ENCODE measurements at places on chromosomes 5 and 9.

GRCh38 chr5:154309371-154309745, 118.8 kb downstream of the GALNT10 start:
- no peak for DNase-seq

- no peak for DNase-seq
Measured at GRCh38 chr5:178430186-178431062, 159.8 kb downstream of the COL23A1 start.

GRCh38 chr9:101072259-101072658, 43.7 kb downstream of the PLPPR1 start:
- DNase-seq = no peak

DNA sequence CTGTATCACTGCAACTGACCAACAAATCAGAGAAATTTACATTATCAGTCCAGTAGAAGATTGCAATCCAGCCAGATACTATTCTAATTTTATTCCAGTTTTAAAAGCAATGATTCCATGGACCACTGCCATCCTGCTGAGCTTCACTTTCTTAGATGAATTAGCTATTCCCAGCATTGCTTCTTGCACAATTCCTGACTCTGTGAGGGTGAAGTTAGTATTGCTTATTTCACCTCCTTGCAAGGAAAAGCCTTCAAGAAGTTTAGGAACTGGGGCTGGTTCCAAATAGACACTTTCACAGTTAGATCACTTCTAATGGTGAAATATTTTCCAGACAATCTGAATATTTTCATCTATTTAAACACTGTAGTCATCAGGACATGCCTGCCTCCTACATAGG, 338.6 kb upstream of the TNC start:
- no peak for DNase-seq

- DNase-seq = no peak
Measured at GRCh38 chr5:174872271-174872670, 147.9 kb downstream of the MSX2 start.

- DNase-seq = no peak
Measured at GRCh38 chr9:88954066-88954465, 37.2 kb upstream of the S1PR3 start.

DNA sequence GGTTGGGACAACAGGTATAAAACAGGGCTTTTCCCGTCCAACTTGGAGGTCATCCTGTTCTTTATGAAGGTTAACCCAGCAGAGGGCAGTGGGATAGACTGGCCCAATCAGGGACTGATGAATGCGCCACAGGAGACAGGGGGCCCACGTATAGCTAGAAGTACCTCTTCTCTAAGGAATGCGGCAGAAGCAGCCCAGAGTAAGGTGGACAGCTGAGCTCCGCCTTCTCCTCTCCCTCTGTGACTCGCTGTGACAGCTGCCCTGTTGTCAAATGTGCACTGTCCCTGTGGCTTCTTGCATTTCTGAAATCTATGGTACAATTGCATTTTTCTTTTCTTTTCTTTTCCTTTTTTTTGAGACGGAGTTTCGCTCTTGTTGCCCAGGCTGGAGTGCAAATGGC, 306.6 kb downstream of the FBXL7 start:
- DNase-seq = no peak

GRCh38 chr9:136651860-136652259, 10.9 kb upstream of the EGFL7 start:
- DNase-seq = no peak

DNA sequence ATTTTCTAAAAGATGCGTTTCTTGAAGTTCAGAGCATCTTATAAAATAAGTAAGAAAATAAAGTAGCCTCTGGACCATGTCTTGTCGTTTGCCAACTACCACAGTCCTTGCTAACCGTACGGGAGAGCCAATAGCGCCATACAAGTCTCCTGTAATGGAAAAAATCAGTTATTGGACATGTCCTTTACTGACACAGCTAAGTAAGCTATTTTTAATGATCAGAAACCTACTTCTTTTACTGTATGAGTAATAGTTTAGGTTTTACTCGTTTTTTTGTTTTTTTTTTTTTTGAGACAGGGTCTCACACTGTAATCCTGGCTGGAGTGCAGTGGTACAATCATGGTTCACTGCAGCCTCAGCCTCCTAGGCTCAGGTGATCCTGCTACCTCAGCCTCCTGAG, 37.7 kb upstream of the RAPGEF6 start:
- DNase-seq = no peak

DNA sequence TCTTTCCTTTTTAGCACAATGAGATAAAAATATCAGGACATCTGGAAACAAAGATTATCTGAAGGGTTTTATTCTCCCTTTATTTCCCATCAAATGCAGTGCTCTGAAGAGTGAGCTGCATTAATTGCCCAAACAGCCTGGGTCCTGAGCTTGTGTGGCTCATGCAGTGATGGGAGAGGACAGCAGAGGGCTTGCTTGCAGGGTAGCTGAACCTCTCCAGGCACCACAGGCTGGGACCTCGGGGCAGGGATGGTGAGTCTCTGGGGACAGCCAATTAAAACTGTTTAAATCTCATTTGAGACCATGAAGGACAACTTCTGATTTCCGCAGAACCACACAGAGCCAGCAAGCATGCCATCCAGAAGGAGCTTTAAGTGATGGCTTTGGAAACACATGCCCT, 71.2 kb downstream of the PLAC8L1 start:
- no peak for DNase-seq

DNA sequence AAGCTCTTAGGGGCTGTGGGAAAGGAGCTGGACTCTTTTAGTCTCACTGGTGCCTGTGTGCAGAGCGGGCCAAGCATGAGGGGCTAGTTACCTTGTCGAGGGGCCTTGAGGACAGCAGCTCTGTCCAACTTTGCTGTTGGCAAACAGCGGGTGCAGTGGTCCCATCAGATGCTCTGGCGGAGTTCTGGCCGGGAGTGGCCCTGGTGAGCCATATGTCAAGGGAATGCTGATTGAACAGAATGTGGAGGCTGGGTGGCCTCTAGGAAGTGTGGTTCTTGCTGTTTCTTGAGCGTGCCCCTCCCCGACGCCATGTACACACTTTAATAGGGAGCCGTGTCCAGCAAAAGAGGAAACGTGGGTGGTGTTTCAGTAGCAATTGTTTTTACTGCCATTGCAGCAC, 3.6 kb upstream of the ADAMTS2 start:
- DNase-seq = no peak

GRCh38 chr9:68895741-68896478, 118.0 kb downstream of the PRKACG start:
- no peak for DNase-seq

DNA sequence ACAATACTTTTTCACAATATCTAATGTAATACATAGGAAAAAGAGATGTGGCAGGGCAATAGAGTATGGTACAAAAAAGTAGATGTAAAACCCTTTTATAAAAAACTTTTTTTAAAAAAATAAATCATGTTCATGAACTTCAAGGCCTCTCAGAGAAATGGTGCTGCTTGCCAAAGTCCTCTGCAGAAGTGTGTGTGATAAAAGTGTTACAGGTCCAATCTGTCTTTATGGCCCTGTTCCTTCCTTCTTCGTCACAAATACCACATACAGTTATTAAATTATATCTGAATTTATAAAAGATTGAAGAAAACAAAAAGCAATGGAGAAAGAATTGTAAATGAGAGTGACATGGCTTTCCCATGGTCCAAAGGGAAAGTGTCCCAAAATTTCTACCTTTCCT, 21.7 kb upstream of the CCNH start:
- DNase-seq = no peak

- DNase-seq = no peak
Measured at GRCh38 chr9:76655971-76656370, 108.3 kb upstream of the PCA3 start.

GRCh38 chr9:84804951-84805694, 135.6 kb downstream of the NTRK2 start:
- no peak for DNase-seq

- no peak for DNase-seq
Measured at GRCh38 chr9:14261616-14262015, 52.3 kb downstream of the NFIB start.

DNA sequence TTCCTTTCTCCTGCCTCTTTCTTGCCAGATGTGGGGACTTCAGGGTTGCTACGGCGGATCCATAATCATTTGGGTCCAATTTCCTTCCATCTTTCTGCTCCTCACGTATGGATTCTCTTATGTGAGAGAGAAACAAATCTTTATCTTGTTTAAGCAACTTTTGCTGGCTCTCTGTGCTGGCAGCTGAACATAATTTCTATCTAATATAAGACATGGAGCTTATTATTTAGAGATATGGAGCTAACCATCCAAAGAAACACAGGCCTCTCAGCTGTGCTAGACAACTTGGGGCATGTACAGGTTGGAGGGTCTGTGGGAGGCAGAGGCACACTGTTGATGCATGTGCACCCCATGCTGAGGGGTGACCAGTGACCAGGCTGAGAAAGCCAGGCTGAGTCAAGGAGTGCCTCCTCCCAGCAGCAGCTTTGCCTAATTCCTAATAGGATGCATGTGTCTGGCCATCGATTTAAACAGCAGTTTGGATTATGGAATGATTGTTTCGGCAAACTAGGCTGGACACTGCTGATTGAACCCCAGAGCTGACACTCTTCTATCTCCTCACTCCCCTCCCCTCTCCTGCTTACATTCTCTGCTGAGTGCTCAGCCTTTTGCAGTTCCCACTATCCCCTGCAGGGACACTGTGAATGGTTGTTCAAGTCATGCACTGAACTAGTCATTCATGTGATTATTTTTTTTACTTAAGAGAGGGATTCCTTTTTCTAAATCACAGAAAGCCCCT, 195.8 kb downstream of the ERCC6L2 start:
- no peak for DNase-seq

DNA sequence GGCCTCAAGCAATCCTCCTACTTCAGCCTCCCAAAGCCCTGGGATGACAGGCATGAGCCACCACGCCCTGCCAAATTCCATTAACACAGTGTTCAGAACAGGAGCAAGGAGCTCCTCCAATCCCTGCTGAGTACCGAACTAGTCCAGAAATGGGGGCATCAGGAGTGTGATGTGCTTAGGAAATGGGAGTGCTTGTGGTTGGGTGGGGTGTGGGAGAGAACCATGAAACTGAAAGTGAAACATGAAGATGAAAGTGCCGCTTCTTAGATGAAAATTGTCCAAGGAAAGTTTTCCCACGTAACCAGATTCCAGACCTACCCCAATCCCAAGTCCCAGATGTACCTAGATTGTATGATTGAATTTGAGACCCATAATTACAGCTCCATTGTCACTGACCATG, 16.7 kb upstream of the ZNF131 start:
- no peak for DNase-seq

- DNase-seq = no peak
Measured at GRCh38 chr5:181181650-181182565, 23.1 kb downstream of the TRIM7 start.

- DNase-seq = no peak
Measured at GRCh38 chr9:94785215-94786169, 59.0 kb downstream of the AOPEP start.

GRCh38 chr5:53373451-53374158, 106.8 kb upstream of the FST start:
- no peak for DNase-seq

GRCh38 chr5:126199467-126199866, 223.7 kb upstream of the GRAMD2B start:
- DNase-seq = no peak

DNA sequence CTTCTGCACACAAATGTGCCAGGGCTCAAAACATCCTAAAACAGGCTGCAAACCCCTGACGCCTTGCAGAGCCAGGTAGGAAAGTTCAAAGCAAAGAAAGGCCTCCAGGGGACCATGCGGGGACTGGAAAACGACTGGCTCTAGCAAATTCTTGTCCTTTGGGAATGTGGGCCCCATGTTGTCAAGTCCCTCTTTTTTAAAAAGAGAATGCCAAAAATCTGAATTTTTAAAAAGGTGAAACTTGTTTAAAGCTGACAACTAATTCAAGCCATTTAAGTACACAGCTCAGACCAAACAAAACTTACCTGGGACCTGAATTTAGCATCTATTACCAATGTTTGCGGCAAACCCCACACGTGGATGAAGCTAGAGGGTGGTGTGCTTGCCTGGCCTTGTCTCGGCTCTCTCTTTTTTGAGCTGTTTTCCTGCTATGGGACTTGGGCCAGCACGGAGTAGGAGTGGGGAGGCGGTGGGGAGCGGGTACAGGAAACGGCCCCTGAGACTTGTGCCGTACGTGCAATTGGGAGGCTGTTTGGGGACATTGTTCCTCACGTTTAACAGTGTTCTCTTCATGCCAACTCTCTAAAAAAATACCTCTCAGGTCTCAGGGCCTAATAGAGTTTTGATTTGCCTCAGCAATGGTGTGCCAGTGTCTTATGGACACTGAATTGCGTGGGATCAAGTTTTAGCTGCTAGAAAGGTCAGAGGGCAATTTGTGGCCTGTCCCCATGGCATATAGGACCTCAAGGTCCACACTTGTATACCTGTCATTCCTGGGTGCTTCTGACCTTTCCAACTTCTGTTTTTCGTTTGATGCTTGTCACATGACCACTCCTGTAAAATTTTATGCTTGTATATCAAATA, 15.1 kb upstream of the PHF19 start:
- DNase-seq = no peak

- DNase-seq = no peak
Measured at GRCh38 chr5:1888541-1889251, 6.0 kb upstream of the IRX4 start.

GRCh38 chr5:177450667-177451424, 4.2 kb downstream of the PRR7 start:
- DNase-seq = no peak

DNA sequence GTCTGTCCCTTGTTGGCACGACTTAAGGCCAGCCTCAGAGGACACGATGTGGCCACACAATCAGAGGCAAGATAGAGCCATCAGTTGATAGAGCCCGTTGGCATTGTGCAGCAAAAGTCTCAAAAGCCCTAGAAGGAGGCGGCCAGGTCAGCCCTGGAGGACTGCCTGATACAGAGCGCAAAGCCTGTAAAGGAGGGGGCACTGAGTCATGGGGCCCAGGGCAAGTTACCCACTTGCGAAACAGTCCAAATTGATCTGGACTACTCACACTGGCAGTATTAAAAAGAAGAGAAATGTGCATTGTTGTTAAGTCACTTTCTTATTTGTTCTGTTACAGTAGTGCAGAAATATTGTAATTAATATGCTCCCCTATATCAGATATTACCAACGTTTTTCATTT, 51.5 kb downstream of the KLF9 start:
- DNase-seq = no peak

DNA sequence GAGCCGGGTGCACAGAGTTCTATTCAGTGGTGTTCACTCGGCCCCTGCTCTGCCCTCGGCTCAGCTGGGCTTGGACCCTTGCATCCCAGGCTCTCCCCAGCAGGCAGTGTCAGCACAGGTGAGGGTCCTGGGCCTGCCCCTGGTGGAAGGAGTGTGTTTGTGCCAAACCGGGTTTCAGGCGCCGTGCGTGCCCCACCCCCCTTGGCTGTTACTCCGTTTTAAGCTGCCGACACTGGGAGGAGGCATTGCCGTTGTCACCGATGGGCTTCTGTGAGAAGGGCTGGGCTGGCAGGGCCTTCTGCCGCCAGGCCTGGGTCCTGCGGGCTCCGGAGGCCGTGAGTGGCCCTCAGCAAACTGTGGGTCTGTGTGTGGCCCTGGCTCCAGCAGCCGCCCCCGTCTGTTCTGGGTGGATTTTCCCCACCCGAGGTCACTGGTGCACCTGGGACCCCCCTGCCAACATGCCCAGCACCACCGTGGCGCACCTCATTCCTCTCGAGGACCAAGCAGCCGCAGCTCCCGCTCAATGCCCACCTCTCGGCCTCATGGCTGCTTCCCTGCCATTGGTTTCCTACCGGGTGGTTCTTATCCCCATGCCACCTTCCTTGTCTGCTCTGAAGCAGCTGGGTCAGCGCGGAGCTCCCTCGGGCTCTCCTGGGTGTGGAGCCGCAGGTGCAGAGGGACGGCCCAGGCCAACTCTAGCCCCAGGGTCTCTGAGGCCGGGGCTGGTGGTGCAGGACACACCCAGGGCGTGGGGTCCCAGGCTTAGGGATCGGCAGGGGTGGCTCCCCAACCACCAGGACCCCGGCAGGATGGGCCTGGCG, 44.3 kb upstream of the EXOC3 start:
- DNase-seq = no peak

Measured in stimulated activated CD8-positive, alpha-beta memory T cell treated with anti-CD3 and anti-CD28 coated beads, Interleukin-4, amount 100 ng/mL, for 4 hours (primary cell).